ENCODE measurements at places on chromosomes 12 and 14.

DNA sequence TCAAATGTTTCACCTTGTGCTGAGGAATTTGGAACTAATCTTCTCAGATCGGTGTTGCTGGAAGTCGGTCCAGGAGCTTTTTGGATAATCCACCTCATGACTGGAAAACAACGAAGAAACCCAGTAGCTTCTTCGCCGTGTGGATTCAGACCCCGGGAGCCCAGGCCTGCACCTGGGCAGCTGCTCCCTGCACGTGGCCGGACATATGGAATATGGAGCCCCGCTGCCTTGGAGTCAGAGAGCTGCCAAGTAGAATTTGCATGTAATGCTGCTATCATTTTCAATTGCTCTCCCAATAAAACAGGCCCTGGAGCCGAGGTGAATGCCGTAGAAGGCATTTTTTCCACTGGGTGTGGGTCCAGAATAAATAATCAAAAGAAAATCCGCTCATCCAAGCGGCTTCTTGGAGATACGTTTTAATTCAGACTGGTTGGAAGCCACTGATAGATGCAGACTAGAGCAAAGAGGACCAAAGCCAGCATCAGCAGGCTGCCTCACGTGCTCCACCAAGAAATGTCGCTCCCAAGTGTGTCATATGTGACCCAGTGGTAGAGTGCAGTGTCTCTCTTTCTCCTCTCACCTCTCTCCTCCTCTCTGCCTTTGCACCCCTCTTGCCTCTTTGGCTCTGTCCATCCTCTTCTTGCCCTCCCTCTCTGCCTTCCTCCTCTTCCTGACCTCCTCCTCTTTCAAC lies 115.3 kb downstream of the ZNF664 start:
- DNase-seq, result no peak

DNA sequence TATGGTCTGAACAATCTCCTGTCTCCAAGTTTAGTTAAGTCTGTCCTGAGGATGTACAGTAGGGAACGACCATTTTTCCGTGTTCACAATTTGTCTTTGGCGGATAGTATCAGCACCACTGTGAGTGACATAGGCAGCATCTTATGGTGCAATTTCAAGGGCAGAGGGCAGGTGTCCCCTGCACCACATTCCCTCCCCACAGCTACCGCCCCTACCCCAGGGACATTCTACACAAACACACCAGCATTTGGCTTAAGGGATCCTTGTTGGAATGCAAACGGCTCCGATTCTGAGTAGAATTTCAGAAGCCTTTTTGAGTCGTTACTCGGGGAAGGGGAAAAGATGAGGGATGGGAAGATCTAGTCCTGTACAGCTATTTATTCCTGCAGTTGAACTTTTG lies 25.1 kb upstream of the DICER1 start:
- DNase-seq, result peak; percentile 45

- DNase-seq, result no peak
Observed at GRCh38 chr12:12798480-12798879, 13.0 kb downstream of the APOLD1 start.

DNA sequence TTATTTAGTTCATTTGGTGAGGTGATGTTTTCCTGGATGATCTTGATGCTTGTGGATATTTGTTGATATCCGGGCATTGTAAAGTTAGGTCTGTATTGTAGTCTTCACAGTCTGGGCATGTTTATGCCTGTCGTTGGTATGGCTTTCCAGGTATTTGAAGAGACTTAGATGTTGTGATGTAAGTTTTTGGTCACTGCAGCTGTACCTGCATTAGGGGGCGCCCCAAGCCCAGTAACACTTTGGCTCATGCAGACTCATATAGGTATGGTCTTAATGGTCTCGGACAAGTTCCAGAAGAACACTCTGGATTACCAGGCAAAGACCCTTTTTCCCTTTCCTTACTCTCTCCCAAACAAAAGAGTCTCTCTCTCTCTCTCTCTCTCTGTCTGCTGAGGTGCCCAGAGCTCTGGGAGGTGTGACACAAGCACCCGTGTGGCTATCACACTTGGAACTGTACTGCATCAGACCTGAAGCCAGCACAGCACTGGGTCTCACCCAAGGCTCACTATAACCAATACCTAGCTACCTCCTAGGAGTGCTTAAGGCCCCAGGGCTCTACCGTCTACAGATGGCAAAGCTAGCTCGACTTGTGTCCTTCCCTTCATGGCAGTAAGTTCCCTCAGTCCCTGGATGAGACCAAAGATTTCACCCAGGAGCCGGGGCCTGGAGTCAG lies 425.8 kb upstream of the ATXN7L3B start:
- peak; percentile 78 for DNase-seq

DNA sequence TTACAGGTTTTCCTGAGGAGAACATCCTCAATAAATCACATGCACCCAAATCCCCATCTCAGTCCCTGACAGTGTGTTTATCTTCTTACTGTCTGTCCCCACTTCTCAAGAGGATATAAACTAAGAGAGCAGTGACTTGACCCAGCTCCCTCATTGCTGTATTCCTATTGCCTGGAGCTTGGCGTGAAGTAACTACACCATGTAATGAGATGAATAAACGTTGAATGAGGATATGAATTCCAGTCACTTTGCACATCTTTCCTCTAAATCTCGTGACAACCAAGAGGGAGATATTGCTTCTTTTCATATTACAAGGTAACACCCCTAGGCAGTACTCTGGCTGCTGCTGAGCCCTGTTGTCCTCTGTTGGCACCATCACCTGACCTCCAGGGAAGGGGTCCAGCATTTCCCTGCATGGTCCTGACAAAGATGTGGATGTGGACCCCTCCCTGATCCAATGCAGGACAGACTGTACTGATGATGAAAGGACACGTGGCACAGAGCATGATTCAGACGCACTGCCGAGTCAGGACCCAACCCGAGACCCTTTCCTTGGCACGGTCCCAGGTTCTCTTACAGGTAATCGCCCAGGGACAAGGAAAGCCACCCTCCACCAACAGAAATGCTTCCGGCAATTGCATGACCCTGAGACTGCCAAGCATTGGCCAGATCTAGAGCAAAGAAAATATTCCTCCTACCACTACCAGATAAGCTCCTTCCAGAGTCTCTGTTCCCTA lies 47.7 kb upstream of the CPM start:
- DNase-seq, result no peak

DNA sequence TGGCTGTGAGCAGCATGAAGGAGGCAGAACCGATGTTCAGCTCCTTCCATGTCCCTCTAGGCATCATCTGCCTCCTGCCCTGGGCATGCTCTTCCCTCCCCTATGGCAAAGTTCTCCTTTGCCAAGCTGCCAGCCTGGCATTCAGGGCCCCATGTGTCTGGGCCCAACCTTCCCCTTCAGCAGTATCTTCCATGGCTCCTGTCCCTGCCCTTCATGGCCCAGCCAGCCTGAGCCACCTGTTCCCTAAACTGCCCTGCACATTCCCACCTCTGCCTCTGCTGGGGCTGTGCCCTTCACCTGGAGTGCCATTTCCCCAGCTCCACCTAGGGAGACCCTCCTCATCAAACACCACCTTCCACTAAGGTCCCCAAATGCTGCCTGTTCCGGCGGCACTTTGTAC lies 74.0 kb upstream of the TCL1A start:
- DNase-seq, result no peak

DNA sequence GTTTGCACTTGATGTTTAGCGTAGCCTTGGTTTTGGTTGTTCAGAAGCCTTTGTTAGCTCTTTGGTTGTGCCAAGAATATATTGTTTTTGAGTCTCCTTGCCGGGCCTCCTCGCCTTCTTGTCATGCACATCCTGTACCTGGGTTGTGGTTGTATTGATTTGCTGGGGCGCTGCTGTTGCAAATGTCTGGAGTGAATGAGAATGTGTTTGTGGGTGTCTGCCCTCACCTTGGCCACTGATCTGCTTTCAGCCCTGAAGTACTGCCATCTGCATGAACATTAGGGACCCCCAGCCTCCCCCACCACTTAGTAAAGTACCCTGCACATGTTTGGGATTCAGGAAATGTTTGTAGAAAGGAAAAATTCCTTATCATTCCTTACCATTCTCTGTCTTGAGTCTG lies 16.5 kb downstream of the PRKCH start:
- no peak for DNase-seq

DNA sequence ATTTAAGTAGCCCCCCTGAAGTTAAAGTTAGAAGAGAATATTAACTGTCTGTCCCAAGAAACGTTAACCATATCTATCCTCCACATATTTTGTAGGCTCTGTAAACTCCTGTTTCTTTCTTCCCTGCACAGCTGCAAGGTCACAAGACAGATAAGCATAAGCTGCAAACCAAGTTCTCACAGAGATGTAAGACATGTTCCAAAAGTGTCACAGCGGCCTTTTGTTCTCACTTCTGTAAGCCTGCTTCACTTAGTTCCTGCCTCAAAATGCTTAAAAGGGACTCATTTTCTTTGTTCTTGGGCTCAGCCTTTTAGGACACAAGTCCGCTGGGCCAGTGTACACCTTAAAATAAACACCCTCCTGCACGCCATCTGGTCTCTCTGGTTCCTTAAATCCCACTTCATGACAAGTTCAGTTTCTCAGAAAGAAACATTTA lies 3.2 kb downstream of the RNASE1 start:
- DNase-seq, result no peak

DNA sequence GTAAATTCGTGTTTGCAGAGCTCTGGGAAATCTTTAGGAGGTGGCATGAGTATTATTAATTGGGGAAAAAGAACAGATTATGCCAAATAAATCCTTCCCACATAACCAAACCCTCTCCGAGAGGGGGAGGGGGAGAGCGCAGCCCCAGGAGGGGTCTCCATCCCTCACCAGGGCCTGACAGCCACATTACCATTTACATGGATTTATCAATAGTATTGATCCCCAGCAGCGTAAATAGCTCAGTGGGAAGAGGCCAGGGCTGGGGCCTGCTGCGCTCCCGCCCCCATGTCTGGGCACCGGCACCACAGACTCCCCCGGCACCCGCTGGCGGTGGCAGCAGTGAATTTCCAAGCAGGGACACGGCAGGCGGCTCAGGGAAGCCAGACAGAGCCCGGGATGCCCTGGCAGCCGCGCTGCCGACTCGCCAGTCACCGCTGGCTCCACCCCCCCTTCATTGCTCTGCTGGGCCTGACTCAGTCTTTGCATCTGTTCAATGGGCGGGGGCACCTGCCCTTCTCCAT lies 2.4 kb downstream of the NCOR2 start:
- peak; percentile 52 for DNase-seq

DNA sequence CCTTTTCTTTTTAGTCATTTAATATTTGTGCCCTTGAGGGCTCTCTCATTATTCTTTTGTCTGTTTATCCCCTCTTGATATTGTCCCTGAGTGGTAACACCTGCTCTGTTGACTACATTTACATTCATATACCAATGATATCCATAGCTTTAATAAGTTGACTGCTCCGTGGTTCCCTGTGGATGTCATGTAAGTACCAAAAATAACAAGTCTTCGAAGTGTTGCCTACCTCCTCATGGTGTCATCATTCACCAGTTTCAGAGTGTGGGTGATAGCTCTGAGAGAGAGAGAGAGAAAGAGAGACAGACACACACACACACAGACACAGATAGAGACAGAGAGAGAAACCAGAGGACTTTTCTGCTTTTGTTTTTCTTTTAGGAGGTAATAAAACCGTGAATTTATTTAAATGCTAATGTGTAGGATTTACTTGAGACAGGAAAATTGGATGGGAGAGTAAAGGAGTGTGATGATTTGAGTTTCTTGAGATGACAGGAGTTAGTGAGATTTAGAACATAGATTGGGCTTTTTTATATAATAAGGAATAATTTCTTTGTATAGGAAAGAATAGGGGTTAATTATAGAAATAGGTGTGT lies 52.2 kb downstream of the PAPOLA start:
- DNase-seq, result no peak

GRCh38 chr12:123445388-123446332 lies 9.2 kb upstream of the RILPL2 start:
- peak; percentile 29 for DNase-seq

DNA sequence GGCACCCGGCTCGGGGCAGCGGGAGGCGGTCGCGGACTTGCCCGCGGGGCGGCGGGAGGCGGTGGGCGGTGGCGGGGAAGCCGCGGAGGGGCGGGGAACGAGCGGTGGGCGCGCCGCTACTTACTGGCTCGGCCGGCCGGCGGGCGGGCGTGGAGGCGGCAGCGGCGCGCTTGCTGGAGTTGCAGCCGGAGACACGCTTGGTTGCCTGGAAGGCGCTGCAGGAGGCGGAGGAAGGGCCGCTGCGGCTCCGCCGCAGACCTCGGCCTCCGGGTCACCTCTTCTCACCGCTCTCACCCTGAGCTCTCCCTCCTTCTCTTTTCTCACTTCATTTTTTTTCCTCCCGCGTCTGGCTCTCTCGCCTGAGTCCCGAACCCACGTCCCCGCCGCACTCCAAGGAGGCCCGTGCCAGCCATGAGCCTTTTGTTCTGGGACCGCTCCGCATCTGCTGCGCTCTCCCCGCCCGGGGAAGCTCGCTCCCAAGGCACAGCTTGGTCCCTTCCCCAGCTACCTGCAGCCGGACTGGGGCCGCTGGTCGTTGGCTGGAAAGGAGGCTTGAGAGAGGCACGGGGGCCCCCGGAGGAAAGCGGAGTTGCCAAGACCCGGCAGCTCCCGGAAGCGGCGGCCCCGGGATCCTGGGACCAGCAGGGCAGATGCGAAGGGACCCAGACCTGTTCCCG lies 592 bp upstream of the KCNK10 start:
- peak; percentile 52 for DNase-seq

DNA sequence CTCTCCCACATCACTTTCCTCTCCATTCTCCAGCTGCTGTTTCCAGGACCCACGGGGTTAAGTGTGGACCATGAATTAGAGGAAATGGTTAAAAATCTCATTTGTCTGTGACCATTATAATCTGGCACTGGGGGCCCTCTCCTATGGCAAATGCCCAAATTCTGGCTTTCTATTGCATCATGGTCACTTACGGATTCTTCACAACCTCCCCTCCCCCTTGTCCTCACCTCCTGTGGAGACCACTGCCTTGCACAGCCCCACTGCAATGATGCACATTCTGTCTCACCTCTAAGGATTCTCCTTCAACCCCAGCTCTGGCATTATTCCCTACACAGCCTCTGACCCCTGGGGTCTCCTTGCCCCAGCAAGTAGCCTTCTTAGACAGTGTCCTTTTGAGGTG lies 18.9 kb downstream of the BCAT1 start:
- DNase-seq, result peak; percentile 66

DNA sequence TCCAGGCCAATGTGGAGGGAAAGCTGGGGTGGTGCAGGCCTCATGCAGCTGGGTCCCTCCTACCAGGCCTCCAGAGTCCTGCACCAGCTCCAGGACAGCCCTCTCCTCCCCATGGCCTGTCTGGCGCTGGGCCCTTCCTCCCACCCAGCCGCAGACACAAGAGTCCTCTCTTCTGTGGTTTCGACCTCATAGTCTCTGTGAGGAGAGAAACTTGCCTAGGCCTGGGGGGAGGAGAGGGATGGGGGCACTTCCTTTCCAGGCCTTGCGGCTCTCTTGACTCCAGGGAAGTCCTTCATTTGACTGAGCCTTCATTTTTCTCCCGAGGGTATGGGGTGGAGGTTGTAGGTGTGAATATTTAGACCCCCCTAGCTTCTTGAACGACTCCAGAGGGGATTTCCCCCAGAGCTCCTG lies 2.3 kb downstream of the MMP14 start:
- peak; percentile 49 for DNase-seq

DNA sequence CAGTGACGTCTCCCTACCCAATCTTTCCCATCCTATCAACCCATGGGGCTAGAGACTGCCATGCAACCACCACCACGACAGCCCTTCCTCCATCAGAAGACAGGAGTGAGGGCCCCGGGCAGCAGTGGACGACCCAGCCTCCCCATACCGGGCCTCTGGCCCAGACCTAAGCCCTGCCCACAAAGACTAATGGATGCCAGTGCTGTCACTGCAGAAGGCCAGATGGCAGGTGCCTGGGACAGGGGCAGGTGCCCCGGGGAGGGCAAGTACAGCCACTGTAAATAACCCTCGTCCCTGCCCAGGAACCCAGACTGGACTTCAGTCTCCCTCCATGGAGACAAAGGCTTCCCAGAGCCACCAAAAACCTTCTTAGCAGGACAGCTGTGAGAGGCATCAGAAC lies 20.3 kb upstream of the HSPB8 start:
- DNase-seq, result no peak

- DNase-seq, result peak; percentile 65
Observed at GRCh38 chr14:105448706-105449111, 25.9 kb upstream of the CRIP2 start.
